ENCODE measurements at places on chromosomes 11 and 22.

DNA sequence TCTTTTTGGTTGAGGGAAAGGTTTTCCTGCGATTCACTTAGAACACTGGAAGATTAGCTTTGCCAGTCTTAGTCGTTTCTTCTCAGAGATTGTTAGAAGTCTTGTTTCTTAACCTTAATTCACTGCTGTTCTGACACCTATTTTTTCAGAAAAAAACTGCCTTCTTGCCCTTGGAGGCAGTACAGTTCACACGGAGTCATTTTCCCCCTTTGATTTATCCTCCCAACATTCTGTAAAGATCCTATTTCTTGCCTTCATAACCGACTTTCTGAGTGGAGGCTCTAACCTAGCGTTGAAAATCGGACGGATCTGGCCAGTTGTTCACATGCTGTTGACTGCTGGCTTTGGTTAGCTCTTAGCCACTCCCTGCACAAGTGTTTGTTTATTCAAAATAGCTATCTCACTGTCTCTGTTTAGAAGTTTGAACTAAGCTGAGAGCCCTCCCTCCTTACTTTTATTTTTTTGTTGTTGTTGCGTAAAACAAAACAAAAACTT, 737 bp downstream of the BCL2L13 start:
- no peak for DNase-seq

GRCh38 chr11:125348674-125349309, 147.3 kb downstream of the FEZ1 start:
- DNase-seq, result peak; percentile 40

DNA sequence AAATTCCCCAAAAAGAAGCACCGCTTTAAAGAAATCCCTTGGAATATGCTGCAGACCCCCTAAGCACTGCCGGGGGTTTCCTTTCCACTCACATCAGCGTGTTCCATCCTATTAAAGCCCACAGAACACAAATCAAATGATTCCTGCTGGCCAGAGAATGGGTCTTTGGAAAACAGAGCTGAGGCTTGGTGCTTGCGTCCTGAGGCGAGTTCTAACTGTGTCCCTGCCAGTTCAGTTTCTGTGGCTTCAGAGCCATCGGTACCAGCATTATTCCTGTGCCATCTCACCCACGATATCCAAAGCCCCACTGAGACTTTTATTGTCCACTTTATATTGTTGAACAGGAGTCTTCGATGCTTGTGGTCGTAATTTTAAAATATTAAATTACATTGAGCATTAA, 142.0 kb upstream of the SYT13 start:
- no peak for DNase-seq

GRCh38 chr11:110805756-110806155, 93.5 kb upstream of the ARHGAP20 start:
- DNase-seq, result no peak

DNA sequence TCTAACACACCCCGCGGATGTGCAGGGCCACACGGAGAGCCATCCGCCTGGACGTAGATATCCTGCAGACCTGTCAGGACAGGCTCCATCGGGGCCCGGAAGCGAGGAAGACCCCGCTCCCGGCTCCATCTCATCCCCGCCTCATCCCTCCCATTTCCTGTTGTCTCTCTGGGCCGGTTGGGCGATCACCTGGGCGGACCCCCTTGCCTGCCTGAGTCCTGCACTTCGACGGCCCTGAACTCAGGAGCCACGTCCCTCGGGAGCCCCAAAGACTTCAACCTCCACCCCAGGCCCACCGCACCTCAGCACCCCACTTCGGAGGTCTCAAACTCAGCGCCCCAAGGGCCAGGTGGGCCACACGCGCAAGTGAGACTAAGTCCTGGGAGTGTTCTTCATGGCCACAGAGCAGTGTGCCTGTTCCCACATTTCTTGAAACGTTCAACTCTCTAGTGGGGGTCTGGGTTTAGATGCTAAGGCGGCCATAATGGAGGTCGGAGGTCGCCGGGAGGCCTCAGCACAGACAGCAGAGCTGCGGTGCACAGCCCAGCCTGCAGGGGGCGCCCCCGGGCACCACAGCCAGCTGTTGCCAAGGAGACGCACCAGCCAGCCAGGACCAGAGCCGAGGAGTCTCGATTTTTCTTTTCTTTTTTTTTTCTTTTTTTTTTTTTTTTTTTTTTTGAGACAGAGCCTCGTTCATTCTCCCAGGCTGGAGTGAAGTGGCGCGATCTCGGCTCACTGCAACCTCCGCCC, 26.0 kb upstream of the FADD start:
- DNase-seq, result peak; percentile 48

GRCh38 chr11:111602865-111603610, 789 bp downstream of the SIK2 start:
- DNase-seq, result peak; percentile 7

GRCh38 chr11:13826505-13827278, 135.8 kb upstream of the SPON1 start:
- DNase-seq, result no peak
